ENCODE measurements at places on chromosomes 4 and X.

- DNase-seq: no peak
Measured at GRCh38 chr4:39032218-39033085, at the start of gene TMEM156. Gene TMEM156, minus strand, starts transcription at chr4:39032409. Its CDS starts 96 bp downstream, at chr4:39032313.

DNA sequence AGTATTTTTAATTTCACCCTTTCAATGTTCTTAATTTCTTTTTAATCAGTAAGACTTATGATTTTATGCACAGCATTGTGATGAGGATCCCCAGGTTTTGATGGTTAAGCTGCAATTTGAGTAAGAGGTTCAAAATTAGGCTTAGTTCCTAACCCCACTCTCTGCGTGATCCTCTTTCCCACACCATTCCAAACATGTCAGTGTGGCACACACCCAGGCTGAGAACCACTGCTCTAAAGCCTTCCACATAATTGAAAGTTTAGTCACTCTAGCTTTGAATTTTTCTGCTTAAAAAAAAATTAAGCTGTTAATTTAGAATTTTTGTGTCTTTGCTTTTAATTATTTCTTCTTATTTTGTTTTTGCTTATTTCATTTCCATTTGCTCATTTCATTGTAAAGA is 68.8 kb upstream of the SLC7A11 start:
- DNase-seq: no peak

GRCh38 chrX:88908056-88908455 is 161.0 kb downstream of the CPXCR1 start:
- DNase-seq: peak; percentile 12

DNA sequence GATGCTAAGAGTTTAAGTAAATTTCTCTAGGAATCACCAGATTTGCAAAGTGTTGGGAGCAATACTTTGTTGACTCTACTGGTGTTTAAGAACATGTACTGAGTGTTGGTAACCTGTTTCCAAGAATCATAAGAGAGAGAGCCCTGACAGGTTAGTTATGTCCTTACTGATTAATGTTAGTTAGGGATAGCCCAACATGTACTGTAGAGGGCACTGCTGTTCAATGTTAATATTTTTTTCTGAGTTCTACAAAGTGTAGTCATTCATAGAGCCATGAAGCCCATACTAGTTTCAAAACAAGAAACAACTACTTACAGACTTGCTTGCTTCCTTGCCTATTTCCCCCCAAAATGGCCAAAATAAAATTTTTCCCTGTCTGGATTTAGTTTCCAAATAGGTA is 11.9 kb downstream of the TMPRSS11D start:
- no peak for DNase-seq

DNA sequence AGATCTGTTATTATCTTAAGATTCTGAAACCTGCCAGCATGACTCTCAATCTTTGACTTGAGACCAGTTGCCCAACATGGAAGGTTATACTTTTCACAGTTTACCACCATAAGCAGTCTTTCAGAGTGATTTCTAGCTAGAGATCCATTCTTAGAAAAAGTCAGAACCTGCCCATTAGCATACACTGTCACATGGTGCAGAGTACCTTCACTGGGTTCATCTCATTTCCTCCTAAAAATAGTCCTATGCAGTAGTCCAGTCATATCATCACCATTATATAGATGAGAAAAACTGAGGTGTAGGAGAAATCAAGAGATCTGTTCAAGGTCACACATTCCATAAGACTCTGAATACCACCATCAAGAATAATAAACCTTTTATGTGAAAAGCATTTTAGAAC is 153.6 kb downstream of the AR start:
- no peak for DNase-seq

- no peak for DNase-seq
Measured at GRCh38 chr4:117328333-117328732, 243.0 kb upstream of the TRAM1L1 start.

- DNase-seq: no peak
Measured at GRCh38 chrX:147875866-147876596, 35.7 kb upstream of the FMR1 start.

- DNase-seq: no peak
Measured at GRCh38 chr4:86356425-86357210, 3.2 kb downstream of the MAPK10 start.

Data from femur (tissue), 1 donor.